ENCODE measurements at places on chromosomes 3 and 15.

DNA sequence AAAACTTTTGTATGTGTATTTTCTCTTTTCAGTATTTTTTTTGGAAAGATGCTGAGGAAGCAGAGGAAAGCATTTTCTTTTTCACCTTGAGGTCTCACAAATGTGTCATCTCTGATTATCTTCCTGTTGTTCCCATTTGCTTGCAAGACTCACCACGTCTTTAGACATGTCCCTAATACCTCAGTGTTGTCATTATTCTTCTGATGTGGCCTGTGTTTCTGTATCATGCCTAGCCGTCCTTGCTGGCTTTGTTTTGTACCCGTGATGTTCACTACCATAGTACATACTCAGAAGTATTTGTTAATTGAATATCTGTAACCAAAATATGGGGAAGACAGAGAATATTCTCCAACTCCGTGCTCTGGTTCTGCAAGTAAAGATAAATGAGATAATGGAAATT is 5.0 kb upstream of the P2RY14 start:
- DNase-seq = no peak

DNA sequence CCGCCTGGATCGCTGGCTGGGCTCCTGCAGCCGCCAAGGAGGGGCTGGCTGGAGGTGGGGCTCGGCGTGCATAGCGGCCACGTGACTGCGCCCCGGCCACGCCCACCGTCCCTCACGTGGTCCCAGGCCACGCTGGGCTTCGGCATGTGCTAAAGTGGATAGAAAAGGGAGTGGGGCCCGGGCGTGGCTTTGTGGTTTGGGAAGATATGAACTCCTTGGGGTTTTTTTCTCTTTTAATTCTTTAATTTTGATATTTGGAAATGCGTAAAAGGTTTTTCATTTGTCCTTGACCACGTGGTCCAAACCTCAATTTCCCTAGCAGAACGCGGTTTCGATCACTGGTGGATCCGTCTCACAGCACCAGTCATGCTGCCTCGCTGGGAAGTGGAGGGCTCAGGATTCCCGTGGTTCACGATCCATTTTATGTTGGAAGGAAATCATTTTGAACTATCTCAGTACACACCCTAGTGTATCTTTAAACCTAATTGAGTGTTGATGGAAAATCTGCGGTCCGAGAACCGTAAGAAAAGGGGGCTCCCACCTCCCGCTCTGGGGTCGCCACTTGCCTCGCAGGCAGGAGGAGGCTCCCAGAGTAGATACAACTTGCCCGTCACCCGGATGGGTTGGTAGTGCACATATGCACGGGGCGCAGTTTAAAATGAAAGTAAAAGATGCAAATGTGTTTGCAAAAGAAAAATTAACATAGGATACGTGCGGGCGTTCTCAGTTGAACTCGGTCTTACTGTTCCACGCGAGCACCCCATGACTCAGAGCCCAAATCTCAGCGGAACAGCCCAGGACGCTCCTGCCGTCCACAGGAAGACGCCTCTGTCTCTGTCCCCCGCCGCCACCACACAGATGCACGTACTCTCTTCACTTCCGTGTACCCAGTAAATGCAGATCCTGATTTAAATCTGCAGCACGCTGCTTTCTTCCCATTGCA is 141.9 kb downstream of the PGPEP1L start:
- no peak for DNase-seq

DNA sequence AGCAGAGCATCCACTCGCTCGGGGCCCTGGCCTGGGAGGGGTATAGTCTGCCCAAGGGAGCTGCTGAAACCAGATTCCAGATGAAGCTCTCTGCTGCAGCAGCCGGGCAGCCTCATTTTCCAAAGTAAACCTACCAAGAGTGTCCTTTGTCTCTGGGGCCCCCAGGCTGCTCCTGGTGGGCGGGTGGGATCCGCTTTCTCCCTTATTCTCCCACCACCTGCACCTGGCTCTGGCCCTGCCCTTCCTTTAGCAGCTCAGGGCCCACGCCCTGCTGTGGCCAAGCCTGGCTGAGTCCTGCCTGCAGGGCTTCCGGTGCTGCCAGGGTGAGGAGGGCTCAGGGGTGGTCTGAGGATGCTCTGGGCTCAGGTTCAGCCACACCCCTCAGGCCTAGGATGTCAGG is 13.0 kb downstream of the SCN5A start:
- DNase-seq = no peak

- no peak for DNase-seq
Observed at GRCh38 chr3:18633002-18633401, 207.9 kb upstream of the SATB1 start.

GRCh38 chr15:39315206-39315850 is 265.6 kb upstream of the THBS1 start:
- DNase-seq = no peak

Measured in pulmonary artery endothelial cell (primary cell).